Hematopoietic multipotent progenitor cell treated with erythropoietin and hydrocortisone succinate and interleukin-3 and kit ligand, for 6 days (in vitro differentiated cells): ENCODE measurements at places on chromosomes 12 and 14.

GRCh38 chr12:110258466-110258865, 22.6 kb upstream of the ATP2A2 start:
- no peak for DNase-seq

GRCh38 chr12:8449355-8449859, 6.4 kb upstream of the CLEC6A start:
- DNase-seq: no peak

DNA sequence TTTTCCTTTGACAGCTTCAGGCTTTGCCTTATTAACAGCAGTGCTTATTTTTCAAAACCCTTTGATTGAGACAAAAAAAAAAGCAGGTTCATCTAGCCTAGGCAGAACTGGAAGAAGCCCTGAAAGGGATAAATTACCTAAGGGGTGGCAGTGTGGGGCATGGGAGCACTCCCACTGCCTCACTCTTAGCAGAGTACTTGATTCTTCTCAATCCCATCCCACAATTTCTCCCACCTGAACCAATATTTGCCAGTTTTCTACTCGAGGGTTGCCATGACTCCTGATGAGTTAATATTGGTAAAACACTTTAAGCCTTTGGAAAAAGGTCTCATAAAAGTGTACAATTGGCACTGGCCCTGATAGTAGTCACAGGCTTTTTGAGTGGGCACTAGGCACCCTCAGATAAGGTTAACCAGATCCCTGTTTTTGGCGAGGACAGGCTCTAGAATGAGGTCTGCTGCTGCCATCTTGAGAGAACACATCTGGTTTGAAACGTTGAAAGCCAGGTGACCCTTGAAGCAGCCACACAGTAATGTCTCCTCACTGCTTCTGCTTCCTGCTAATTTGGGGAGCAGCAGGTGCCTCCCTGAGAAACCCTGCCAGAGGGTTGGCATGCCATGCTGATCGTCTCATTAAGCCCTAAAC, 320.0 kb downstream of the RAD51B start:
- DNase-seq: no peak

- DNase-seq: no peak
These were observed 140.7 kb upstream of the PRICKLE1 start for GRCh38 chr12:42730291-42730690.

DNA sequence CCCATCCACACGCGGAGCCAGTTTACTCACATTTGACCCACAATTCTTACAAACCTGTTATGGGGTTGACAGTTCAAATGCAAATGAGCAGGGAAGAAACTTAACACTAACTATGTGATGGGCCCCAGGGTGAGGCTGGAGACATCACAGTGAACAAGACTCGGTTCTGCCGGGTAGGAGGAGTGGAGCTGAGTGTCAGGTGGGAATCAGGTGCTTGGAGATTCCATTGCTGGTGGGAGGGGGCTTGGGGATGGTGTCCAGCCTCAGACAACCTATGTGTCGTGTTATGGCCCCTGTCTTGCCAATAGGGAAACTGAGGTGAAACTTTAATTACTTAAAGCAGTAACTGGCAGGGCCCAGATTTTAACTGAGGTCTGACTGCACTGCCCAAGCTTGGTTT, 41.9 kb downstream of the BEGAIN start:
- no peak for DNase-seq
